ENCODE measurements at places on chromosomes 3 and 15.

DNA sequence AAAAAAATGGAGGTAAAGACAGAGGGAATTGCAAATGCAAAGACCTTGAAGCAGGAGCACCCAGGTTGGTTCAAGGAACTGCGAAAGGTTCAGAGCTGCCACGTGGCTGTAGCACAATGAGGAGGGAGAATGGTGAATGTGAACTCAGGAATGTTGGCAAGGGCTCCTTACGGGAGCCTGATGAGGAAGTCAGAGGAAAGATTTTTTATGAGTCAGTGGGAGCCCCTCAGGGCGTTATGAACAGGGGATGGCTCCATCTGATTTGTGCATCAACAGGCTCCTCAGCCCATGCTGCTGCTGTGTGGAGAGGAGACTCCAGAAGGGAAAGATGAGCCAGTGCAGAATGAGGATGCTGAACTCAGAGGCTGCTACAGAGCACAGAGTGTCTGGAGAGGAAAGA lies 194.4 kb downstream of the ARRDC4 start:
- DNase-seq, result peak; percentile 95

DNA sequence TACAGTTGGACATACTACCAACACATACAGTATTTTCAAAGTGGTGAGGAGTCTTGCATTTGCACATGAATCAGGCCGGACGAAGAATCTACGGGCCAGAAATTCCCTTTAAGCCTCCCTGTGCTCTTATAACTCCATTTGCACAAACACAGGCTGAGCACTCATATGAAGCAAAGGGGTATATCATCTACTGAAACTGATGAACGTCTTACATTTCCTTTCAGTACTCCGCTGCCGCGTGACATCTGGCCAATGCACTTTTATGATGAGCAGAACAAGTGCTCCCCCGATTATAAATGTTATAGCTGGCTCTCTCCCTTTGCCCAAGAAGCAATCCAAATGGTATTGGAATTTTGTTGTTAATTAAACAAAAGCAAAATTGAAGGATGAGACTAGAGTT lies 110.3 kb upstream of the ICE2 start:
- DNase-seq, result no peak

GRCh38 chr3:40930131-40930538 lies 269.2 kb upstream of the CTNNB1 start:
- DNase-seq, result no peak

- DNase-seq, result no peak
Observed at GRCh38 chr15:38238311-38238710, 14.3 kb upstream of the SPRED1 start.

GRCh38 chr3:186875708-186876107 lies 33.2 kb downstream of the ADIPOQ start:
- DNase-seq, result no peak

GRCh38 chr15:38642689-38643270 lies 78.2 kb upstream of the RASGRP1 start:
- no peak for DNase-seq

DNA sequence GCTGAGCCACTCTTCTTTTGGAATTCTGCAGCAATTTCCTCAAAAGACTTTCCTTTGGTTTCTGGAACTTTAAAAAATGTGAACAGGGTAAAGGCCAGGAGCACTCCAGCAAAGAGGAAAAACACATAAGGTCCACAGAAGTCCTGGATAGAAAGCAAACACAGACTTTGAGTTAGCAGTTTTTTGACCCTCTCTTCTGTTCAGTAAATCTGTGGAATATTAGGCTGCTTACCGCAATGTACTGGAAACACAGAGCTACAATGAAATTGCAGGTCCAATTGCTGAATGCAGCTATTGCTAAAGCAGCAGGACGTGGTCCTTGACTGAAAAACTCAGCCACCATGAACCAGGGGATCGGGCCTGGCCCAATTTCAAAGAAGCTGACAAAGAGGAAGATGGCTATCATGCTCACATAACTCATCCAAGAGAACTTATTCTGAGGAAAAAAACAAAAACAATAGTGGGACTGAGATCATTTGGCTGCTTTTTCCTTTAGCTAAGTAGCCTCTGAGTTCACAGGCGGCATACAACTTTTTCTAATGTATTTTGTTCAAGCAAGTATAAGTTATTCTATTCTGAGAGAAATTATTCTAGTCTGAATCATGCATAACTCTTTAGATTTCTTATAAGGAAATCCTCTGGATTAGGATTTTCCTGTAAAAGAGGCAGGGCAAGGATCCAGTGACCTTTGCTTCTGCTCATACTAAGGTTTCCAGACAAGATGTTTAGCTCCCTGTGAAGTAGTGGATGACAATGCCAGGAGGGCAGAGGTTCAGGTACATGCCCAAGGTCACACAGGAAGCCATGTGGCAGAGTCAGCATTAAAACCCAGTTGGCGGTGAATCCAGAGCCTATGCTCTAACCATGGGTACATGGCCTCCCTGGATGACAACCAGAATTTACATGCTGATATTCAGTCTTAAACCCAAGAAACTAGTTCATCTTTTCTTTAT lies 28.3 kb downstream of the SLC2A2 start:
- no peak for DNase-seq

DNA sequence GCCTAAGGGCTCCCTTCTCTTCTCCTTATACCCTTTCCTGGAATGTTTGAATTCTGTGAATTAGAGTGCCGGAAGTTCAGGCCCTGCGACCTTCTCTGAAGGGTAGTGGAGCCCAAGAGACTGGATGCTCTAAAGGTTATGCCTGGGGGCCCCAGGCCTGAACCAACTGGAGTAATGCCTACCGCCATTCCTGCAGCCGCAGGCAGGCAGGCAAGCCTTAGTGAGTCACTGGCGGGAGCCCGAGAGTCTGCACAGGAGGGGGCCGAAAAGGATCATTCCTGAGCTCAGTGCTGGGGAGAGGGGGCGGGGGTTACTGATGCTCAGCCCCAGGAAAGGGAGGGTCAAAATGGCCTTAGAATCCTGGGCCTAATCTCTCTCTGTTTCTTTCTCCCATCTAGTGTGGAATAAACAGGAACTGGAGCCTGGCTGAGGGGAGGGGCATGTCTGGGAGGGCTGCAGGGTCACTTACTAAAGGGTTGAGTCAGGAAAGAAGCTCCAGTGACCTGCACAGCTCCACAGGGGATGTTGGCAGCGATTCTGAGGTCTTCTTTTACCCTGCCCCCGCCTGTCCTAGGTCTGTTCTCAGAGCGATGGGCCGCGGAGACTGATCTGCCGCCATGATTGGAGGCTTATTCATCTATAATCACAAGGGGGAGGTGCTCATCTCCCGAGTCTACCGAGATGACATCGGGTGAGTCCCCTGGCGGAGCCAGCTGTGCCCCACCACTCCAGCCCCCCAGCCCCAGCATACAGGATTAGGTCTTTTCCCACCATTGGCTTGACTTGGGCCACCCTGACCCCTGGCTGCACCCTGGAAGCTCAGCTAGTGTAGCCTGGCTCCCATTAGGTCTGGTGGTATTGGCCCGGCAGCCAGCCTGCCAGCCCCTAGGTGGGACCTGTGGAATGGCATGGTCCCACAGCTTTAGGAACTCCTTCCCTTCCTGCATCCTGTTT lies 2.0 kb downstream of the AP2M1 start:
- peak; percentile 85 for DNase-seq

DNA sequence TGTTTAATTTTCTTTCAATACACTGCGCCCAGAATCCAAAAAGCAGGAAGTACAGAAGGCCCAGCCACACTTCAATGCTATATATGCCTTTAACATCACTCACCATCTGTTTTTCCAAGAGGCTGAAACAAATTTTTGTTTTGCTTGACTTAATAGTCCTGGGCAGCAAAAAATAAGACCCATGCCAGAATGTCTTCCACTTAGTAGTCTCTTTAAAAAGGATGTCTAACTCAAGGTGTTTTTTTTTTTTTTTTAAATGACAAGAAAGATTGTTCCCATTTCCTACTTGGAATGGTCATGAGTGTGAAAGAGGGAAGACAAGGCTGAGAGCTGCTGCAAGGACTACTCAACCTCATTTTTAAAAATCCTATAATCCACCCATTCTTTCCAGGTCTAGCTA lies 590.3 kb upstream of the SGO1 start:
- no peak for DNase-seq

DNA sequence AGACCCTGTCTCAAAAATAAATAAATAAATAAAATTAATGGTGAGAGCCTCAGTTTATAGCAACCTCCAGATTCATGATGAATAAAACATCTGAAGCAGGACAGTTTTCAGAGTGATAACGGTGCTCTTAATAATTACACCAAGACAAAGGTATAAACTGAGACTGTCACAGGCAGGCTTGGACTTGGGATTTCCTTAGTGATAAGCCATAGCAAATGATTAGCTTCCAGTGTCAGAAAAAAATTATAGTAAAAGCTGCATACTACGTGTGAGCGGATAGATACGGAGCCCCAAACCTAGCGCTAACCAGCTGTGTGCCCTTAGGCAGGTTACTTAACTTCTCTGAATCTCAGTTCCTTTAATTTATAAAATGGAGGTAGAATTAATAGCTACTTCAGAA lies 21.5 kb downstream of the LIPH start:
- DNase-seq, result no peak

GRCh38 chr3:122111974-122112373 lies 56.8 kb downstream of the CD86 start:
- DNase-seq, result no peak

GRCh38 chr15:69910514-69910913 lies 187.2 kb downstream of the TLE3 start:
- no peak for DNase-seq

DNA sequence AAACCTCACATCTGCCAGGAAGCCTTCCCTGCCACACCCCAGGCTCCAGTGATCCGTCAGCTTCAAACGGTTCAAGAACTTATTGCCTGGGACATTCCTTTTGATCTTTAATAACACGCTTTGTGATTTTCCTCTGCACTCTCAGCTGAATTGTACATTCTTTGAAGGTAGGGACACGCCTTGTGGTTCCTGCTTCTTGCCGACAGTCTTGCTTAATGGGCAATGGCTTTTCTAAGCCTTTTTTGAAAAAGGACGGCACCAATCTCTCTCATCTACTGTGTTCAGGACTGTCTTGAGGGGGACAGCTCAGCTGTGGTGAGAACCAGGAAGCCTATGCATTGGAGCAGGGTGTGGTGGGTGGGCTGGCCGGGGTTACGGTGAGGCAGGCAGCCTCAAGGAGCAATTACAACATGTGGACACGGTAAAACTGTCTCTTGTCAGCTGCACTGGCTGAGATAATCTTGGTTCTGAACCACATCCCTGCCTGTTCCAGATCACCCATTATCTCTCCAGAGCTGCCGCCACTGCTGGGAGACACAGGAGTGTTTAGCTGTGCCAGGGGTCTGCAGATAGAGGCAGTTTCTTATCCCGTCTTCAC lies 46.0 kb upstream of the GLCE start:
- DNase-seq, result no peak

DNA sequence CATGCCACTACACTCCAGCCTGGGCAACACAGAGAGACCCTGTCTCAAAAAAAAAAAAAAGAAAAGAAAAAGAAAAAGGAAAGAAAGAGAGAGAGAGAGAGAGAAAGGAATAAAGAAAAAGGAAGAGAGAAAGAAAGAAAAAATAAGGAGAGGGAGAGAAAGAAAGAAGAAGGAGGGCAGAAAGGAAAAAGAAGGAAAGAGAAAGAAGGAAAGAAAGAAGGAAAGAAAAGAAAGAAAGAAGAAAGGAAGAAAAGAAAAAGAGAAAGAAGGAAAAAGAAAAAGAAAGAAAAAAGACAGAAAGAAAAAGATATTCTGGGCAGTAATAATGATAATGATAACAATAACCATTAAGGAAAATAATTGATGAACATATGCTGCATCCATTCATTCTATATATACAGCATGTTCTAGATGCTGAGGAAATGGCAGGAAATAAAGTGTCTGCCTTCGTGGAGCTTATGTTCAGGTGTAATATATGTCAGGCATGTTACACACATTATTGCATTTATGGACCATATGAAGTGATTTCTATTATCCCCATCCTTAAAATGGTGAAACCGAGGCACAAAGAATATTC lies 37.4 kb upstream of the MAGEF1 start:
- DNase-seq, result no peak

DNA sequence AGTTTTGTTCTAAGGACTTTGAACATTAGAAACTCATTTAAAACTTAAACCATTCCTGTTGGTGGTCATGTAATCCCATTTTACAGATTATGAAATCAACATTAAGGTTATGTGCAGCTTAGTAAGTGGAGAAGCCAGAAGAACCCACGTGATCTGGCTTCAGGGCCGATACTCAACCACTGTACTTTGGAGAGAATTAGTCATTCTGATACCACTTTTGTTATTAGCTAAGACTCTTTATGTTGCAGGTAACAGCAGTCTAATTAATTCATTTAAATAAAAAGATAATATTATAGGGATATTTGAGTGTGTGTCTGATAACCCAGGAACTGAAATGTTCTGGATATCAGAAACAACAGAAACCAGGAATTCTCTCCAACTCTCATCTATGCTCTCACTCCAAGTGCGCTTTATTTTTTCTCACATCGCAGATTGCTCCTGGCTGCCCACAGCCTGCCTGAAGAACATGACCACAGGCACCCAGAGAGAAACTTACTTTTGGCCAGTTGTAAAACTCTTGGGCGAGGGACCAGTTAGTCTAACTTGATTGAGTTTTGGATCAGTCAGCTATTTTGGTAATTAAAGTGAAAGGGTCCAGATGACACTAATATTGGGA lies 25.2 kb downstream of the UBE2E1 start:
- DNase-seq, result no peak

DNA sequence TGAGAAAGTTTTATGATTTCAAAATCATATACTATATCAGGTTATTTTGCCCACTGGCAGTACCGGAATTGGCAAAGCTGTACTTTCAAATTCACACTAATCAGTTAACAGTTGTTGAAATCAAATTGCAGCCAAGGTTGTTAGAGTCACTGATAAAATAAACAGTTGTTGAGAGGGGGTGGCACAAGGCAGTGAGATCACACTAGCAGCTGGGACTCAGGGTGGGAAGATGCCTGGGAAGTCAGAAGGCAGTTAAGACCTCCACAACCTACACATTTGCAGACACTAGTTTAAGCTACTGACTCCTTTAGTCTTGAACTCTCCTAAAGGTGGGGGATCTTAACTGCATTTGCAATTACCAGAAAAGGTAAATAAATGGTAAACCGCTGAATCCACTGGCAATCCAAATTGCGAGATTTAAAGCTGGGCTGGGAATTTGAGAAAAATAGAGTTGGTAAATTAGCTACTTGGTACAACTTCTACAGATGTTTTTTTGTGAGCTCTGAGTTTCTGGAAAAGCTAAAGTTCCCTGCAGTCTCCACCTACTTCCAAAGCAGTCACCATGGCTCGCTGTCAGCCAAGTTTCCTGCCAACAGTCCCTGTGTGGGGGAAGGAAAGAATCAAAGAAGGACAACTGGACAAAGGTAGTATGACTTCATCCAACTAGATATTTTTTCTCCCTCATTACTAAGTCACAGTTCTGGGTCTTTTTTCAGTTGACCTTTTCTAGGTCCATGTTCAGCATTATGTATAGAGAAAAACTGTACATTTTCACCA lies 105.7 kb downstream of the ZNF385D start:
- no peak for DNase-seq

GRCh38 chr3:12442654-12443501 lies 41.4 kb upstream of the TSEN2 start:
- no peak for DNase-seq

DNA sequence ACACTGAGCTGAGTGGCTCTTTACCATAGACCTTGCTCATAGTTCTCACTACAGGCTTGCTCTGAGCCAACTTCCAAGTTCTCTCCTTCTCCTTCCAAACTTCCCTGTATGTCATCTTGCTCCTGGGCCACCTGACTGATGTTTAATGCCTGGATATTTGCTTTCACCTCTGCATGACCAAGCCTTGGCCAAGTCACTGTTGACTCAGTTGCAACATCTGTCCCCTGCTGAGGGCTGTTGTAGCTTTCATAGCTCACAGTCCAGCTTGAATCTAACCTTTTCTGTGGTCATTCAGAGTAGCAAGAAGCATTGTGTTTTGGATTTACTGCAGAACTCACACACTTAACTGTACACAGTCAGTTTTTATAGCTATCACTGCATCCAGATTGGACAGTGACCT lies 171.8 kb upstream of the ROPN1 start:
- DNase-seq, result no peak

Data from RWPE2 (cell line).